ENCODE measurements at places on chromosomes 4 and X.

DNA sequence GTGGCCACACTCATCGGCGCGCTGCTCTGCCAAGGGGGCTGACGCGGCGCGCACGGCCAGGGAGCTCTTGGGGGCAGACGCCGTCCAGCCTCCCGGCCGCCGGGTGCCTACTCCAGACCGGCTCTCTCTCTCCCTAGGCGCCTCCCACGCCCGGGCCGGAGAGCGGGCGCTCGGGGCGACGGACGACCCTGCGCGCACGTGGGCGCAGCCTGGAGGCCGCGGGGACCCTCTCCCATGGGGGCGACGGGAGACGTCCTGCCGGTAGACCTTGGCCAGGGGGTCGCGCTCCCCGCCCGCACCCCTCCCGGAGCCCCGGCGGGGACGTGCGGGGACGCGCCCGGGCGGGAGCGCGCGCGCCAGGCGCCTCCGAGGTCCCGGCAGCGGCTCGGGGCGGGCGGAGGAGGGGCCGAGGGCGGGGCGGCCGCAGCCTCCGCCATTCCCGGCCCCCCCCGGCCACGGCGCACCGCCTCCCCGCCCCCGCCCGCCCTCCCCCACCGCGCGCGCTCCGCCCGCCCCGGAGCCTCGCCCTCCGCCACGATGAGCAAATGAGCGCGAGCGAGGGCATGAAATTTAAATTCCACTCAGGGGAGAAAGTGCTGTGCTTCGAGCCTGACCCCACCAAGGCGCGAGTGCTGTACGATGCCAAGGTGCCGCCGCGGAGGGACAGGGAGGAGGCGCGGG lies at the start of gene MSL3:
MSL3 (plus strand) TSS at position 519 of the 681 bp plus-strand sequence; CDS start at position 546, 27 bp downstream.
- DNase-seq, result peak; percentile 94

GRCh38 chr4:73615613-73616012 lies 4.6 kb downstream of the RASSF6 start:
- DNase-seq, result peak; percentile 51

DNA sequence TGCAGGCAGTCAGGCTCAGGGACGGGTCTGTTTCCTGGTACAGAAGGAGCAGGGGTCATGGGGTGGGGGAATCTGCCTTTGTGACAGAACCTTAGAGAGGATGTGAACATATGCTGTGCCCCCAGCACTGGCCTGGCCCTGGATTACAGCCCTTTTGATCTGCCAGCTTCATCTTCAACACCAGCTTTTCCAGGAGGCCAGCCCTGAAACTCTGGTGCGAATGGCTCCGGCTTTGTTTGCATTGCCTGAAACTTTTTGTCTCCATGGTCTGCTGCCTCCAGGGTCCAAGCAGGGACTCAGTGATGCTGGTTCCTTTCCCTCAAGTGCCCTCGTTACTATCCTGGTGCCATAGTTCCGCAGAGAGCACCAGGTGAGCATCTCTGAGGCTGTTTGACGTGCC lies 2.1 kb downstream of the CNGA2 start:
- no peak for DNase-seq

GRCh38 chr4:77927991-77928925 lies 65.6 kb downstream of the MRPL1 start:
- DNase-seq, result no peak

GRCh38 chr4:174156239-174156826 lies 127.1 kb downstream of the FBXO8 start:
- peak; percentile 5 for DNase-seq

DNA sequence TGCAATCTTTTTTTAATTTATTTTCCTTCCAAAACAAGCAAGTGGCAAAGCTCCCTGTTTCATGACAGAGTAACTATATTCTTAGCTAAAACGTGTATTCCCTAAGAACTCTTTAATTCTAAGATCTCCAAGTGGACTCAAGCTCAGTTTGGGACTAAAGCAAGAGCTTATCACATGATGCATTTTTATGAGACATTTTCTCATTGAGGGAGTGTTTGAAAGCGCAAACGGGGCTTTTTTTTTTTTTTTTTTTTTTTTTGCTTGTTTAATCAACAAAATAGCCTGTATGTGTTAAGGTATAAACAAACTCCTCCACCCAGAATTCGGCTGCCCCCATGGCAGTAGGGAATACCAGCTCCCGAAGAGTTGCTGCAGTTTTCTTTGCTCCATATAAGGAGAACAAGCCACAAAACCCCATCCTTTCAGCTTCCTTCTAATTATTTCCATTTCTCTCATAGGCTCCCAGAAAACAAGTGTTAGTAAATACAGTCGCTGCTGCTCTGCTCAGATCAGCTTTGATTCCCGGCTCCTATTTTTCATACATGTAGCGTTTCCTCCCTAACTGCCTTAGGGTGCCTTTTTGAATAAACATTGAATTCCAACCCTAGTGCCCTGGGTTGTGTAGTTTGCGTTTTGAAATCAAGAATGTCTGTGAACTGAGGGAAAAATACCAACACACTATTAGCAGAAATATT lies 669 bp upstream of the PPARGC1A start:
- DNase-seq, result no peak

GRCh38 chr4:156295676-156296195 lies 342.1 kb upstream of the CTSO start:
- no peak for DNase-seq

DNA sequence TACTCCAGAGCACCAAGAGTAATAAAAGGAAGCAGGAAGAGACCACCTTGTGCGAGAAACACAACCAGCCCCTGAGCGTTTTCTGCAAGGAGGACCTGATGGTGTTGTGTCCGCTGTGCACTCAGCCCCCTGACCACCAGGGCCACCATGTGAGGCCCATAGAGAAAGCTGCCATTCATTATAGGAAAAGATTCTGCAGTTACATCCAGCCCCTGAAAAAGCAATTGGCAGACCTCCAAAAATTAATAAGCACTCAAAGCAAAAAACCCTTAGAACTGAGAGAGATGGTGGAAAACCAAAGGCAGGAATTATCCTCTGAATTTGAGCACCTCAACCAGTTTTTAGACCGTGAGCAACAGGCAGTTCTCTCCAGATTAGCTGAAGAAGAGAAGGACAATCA lies 5.7 kb downstream of the TRIM75 start:
- DNase-seq, result no peak

DNA sequence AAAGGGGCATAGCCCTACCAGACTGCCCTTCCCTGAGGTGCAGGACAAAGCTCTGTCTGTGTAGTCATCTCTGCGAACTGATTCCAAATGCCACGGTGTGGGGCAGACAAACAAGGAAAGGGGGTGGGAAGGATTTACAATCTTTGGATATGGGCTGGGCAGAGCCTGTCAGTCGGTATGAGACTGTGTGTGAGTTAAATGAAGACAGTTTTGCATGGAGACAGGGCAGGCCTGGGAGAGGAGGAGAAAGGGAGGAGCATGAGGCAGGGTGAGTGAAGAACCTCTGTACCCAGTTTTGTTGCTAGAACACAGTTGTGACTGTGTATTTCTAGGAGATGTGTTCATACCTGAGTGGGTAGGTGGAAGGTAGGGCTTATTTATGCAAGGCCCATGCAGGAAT lies 59.4 kb upstream of the MSN start:
- no peak for DNase-seq

GRCh38 chr4:175509320-175509719 lies 302.7 kb downstream of the GPM6A start:
- DNase-seq, result peak; percentile 52

GRCh38 chrX:72395237-72395636 lies 89.5 kb upstream of the CITED1 start:
- no peak for DNase-seq

DNA sequence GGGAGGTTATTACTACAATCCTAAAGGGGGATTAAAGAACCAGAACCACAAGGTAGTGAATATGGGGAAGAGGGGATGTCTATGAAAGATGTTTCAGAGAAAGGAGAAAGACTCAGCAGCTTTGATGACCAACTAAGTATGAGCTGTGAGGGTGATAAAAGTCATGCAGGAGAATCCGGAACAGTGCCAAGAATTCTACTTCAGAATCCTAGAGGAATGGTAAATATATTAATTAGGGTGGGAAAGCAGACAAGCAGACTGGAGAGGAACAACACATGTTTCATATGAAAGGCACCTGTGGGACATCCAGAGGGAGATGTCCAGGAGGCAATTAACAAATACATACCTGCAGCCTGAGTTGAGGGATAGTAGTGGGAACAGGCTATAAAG lies 642.2 kb upstream of the DIPK2B start:
- no peak for DNase-seq

GRCh38 chr4:147891476-147892115 lies 159.7 kb downstream of the ARHGAP10 start:
- no peak for DNase-seq

- DNase-seq, result no peak
Measured at GRCh38 chr4:112818594-112818965, 181.6 kb downstream of the LARP7 start.

- no peak for DNase-seq
Measured at GRCh38 chrX:38879631-38880220, 78.5 kb downstream of the MID1IP1 start.

- DNase-seq, result no peak
Measured at GRCh38 chr4:40848940-40849339, 99.2 kb downstream of the NSUN7 start.

DNA sequence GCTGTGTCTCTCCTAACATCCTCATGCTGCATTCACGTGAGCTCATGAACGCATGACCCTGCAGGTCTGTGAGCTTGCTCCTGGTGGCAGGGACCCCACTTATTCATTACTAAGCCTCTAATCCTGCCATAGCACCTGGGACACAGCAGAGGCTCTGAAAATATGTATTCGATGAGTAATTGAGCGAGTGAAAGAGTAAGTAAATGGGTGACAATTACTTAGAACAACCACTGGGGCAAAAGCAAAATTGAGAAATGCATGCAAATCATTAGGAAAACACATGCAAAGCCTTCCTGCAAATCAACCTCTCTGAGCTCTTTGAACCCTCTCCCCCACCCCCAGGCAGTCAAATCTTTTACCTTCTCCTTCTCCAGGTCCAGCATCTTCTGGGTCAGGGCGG lies 23.6 kb upstream of the C4orf50 start:
- DNase-seq, result no peak

GRCh38 chr4:137467537-137467936 lies 64.8 kb downstream of the PCDH18 start:
- DNase-seq, result no peak

DNA sequence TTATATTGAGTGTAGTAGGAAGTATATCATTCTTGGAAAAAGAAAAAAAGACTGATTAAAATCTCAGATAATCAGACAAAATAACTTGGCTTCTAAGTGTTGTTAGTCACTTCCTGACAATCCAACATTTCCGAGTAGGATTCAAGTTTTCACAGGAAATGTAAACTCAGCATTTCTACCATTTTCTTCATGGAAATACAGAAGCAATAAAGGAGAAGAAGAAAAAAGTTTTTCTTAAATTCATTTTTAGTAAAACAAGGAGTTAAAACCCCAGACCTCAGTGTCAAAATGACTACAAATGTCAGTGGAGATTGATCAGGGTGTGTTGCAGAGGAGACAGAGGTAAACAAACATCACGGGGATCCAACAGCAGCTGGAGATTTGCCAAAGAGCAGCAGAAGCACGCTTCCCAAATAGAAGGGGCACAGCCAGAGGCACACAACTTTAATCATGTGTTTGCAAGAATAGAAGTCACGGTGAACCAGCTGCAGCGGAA lies 129.3 kb upstream of the FAM9B start:
- no peak for DNase-seq

DNA sequence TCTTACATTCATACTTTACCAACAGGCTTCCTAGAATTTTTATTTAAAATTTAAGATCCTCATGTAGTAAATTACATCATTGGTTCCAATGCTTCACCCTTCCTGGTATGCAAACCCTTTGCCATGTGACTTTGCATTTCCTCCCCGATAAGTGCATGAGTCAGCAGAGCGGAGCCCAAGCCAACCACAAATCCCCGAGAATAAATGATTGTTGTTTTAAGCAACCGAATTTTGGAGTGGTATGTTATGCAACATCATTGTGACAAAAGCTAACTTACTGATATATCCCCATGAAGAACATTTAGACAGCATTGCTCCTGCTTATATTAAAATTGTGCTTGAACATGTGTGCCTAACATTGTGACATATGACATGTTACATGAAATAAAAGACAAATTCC lies 199.4 kb upstream of the DDX53 start:
- DNase-seq, result no peak

GRCh38 chr4:184805462-184806228 lies 20.1 kb downstream of the ACSL1 start:
- DNase-seq, result peak; percentile 49

DNA sequence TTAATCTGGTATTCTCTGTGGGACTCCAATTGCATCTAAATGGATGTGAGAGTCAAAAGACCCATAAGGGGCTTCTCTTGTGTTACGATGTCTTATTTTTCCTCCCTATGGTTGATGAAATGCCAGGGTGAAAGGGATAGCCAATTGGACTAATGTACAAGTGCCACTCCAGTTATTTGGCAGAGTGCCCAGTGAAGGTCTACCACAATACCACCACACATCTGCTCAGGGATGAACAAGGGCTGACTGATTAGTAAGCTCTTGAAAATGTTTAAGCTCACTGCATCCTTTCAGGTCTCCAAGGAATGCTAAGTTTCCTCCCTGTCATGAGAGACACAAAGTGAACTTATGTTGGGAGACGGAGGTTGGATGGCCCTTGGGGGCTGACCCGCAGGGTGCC lies 57.8 kb downstream of the HEPH start:
- no peak for DNase-seq

- no peak for DNase-seq
Measured at GRCh38 chr4:94978904-94979303, 221.1 kb downstream of the BMPR1B start.

DNA sequence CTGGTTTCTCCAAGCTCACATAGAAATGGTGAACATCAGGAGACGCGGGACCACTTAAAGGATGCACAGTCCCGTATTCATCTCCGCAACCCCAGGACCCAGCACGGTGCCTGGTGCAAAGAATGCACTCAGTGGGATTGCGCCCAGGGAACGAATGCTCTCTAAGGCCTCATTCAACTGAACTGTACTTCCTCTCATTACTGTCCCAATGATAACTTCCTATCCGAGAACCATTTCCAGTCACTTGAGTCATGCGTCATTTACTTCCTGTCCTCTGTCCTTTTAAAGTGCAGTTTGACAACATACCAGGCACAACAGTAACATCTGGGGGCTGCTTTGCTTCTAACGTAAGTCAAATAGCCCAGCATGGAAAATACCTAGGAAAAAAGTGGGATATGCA lies 75.7 kb downstream of the RBM47 start:
- no peak for DNase-seq

DNA sequence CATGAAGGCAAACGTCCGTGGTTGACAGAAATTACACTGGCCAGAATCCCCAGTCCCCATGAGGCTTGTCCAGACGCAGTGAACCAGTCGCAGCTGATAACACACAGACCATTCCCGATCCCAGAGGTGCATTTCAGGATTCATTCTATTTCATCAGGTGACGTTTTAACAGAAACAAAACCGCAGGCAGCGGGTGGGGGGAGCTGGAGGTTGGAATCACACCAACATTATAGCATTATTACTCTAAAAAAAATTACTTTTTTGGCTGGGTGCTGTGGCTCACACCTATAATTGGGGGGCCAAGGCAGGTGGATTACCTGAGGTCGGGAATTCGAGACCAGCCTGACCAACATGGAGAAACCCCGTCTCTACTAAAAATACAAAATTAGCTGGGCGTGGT lies 25.2 kb downstream of the NOP14 start:
- DNase-seq, result no peak
